HL-60 (cell line): ENCODE measurements at places on chromosomes 7 and 10.

GRCh38 chr7:55140221-55140940, 121.6 kb downstream of the EGFR start:
- DNase-seq, result peak; percentile 4

GRCh38 chr10:19947215-19947614, 131.0 kb downstream of the PLXDC2 start:
- DNase-seq, result no peak

DNA sequence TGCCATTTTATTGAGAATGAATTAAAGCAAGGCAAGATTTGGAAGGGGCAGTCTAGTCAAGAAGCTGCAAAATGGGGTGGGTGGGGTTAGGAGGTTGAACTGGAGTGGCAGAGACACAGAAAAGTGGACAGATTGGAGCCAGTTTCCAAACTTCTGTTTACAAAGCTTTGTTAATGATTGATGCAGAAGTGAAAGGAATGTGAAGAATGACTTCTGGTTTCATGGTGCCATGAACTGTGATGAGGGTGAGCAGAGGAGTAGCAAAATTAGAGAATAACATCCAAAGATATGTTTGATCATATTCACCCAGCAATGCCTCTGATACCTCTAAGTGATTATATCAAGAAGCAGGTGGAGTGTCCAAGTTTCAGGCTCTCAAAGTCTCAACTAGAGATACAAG, 1118.0 kb upstream of the C7orf33 start:
- no peak for DNase-seq

- no peak for DNase-seq
These were observed 99.7 kb upstream of the CAV2 start for GRCh38 chr7:116399819-116400218.

GRCh38 chr10:115849197-115849596, 423.8 kb downstream of the GFRA1 start:
- DNase-seq, result no peak

GRCh38 chr10:99484626-99485581, 47.8 kb upstream of the NKX2-3 start:
- DNase-seq, result no peak

DNA sequence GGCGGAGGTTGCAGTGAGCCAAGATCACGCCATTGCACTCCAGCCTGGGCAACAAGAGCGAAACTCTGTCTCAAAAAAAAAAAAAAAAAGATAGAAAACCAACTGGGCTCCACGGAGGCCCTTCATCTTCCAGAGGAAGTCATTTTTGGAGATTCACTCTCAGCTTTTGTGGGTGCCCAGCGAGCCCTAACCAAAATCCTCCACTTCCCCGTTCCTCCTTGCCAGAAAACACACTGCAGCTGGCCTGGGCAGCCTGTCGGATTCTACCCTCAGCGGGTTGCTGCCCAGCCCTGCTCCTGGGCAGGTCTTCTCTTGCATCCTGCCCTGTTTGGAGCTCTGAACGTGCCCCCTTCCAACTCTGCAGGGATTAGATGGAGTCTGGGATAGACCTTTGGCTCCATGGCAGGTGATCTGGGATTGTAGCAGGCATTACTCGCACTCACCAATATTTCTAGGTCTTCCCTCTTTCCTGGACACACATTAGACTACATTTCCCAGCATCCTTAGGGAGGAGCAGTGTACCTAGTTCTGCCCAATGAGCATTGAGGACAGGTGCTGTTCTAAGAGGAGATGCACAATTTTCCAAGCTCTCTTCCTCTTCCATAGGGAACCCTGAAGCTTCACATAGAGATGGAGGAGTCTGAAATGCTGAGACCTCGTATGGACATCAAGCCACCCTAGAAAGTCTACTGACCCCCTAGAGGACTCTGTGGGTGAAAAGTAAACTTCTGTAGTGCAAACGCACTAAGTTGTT, 4.6 kb downstream of the GRID2IP start:
- DNase-seq, result peak; percentile 48

DNA sequence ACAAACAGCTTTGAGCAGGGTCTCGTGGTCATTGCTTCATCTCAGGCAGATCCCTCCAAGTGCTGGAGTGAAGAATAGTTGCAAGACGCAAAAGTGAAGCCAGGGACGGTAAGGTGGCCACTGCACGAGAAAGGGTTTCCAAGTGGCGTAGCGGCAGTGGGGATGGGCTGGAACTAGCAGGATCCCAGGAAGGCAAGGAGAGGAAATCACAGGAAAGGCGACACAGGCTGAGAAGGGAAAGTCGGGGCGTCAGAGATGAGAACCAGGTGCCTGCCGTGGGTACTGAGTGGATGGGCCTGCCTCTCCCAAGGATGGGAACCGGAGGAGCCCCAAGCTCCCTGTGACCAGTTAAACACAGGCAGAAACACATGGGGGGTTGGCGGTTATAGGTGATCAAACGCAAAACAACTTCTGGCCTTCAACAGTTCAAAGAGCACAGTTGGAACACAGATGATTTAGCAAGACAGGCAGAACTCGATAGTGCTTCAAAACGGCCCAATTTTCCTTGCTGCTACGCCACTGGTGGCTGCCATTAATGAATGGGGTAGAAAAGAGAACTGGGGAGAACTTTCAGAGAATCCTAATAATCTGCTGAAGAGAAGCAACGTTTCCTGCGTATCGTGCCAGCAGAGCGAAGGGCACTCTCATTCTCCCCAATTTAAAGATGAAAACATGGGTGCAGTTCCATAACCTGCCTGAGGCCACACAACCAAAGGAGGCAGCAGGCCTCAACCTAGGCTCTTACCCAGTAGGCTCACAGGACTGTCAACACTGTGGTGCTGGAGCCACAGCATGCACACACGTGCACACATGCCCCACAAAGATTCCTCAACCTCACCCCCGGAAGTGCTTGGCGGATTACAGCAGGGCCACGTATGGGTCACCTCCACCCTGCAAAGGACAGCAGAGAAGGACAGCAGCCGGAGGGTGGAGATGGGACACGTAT, 61.9 kb downstream of the MAD1L1 start:
- DNase-seq, result no peak

- no peak for DNase-seq
These were observed 130.1 kb upstream of the INHBA start for GRCh38 chr7:41832941-41833340.

GRCh38 chr10:5447611-5448071, 35.3 kb downstream of the NET1 start:
- DNase-seq, result no peak

DNA sequence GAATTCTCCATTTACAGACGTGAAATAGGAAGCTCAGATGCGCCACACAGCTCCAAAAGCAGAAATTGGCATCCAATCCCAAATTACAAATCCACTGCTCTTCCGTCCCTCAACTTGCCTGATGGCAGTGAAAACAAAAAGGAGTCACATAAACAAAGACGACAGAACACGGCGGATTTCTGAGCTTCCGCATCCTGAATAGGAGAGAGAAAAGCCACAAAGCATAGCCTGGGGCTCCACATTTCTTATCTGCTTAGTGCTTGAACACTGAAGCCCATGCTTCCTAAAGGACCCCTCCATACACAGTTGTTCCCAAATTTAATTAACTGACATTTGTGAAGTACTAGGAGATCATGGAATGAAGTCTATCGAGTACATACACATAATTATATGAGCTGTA, 32.6 kb downstream of the BEND7 start:
- no peak for DNase-seq

DNA sequence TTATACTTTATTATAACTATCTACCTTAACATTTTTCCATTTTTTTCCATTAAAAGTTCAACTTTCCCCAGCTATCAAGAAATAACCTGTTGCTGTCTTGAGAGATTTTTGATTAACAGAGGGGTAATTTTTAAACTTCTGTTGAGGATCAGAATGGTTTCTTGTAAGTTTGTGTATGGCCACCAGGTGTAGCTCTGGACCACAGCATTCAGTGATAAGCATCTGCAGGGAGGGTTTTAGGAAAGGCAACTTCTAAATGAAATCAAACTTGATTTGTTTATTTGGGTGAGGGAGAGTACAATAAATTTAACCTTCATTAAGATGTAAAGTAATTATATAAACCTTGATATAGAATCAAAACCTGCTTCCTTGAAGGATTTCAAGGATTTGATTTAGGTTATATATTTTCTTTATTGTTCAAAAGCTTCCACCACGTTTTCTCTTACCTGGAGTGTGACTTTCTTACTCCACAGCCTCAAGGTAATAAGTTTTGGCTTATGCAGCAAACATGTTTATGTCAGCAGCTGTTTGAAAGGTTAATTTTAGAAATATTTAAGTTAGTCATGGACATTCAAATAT, 153.3 kb downstream of the STK31 start:
- DNase-seq, result no peak

- DNase-seq, result no peak
These were observed 8.5 kb downstream of the GPER1 start for GRCh38 chr7:1096156-1097119.

- no peak for DNase-seq
These were observed 371.6 kb downstream of the BBS9 start for GRCh38 chr7:33500703-33501701.

DNA sequence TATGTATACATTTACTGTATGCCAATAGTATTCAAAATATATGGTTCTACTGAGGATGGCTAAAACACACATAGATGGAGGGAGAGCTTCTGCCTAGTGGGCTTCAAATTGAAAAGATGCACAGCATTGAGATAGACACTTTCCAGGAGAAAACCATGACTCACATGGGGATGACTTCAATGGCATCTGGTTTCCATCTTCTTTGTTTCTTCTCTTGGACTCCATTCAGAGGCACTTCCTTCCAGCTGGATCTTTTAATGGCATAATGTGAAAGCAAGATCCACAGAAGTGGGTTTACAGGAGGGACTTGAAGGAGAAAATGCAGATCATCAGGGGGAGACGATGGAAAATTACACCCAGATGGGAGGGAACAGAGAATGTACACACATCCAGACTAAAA, 84.9 kb downstream of the ZNF365 start:
- DNase-seq, result no peak

DNA sequence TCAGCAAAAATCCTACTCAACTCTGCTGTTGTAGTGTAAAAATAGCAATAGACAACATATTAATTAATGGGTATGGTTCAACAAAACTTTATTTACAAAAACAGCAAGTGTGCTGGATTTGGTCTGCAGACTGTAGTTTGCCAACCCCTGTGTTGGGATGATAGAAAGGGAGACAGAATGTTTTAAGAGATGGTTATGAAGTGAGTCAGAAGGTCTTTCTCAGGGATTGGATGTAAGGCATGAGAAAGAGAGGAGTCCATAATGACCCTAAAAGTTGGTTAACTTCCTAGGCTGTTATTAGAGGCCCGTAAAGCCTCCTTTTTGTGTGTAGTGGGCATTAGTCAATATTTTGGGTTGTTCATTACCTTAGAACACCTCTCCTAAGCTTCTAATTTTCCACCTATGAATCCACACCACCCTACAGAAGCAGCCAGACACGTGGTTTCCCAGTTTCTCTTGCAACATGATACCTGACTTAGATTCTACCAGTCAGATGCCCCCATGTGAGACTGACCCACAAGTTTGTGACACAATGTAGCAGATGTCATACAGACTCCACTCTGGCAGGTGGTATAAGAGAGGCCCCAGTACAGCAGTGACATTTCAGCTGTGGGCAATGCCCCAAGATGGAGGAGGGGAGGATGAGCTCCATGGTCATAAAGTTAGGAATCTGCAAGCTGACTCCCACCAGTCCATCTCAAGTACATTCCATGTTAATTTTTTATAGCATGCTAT, 1015.6 kb downstream of the KCNMA1 start:
- DNase-seq, result no peak

DNA sequence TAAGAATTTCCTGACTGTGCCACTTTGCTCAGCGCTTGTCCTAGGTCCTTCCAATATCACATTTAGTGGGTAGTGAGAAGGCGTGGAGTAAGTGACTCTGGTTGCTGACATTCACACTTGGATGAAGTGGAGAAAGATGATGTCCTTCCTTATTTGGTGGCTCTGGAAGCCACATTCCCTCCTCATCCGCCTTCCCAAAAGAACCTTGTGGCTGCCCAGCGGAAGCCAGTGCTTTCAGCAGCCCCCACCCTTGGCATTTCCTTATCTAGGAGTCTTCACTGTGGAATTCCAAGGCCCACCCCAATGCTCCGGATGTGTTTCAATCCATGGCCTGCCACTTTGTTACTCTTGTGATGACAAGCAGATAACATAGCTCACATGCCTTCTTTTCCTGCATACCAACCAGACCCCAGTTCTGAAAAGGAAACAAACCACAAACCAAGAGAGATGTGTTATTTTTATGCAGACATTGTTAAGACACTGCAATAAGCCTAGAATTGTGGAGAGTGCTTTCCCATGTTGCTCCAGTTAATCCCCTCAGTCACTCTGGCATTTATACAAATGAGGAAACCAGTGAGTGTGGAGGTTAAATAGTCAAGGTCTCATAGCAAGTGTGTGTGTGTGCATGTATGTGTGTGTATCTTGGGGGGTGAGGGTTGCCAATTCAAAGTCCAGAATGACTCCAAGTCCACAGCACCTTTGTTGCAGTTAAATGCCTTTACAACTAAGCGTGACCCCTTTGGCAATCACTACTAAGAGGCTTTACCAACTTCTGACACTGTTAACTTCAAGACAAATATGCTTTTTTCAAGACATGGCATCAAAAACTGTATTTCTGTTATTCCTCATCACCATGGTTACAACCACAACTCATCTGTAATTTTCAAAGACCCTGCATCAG, 10.3 kb upstream of the ANKRD1 start:
- no peak for DNase-seq

GRCh38 chr10:49174261-49174925, 13.8 kb downstream of the TMEM273 start:
- DNase-seq, result no peak

DNA sequence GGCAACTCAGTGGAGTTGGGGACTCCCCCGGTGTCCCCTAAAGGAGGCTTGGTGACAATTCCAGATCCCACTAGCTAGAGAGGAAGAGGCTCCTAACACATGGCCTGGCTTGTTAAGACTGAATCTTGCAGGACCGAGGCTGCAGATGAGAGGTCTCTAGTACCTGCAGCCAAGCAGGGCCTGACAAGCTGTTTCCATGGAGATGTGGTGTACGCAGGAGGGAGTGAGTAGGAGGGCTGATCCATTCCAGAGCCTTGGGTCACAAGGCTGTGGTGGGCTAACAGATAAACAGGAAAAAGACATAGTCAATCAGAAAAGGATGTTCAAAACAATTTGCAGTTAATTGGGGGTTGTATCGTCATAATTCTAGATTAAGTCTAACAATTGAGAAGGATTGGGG, 77.3 kb upstream of the MKLN1 start:
- no peak for DNase-seq

GRCh38 chr7:114588506-114588905, 173.9 kb downstream of the FOXP2 start:
- DNase-seq, result no peak

- no peak for DNase-seq
These were observed 422.9 kb upstream of the MKI67 start for GRCh38 chr10:128549101-128549608.
